ENCODE measurements at places on chromosomes 6 and 20. TPM values are rescaled to one million over a fixed set of nuclear protein-coding genes. Genes with fewer than 3 reads are reported as not detected.

DNA sequence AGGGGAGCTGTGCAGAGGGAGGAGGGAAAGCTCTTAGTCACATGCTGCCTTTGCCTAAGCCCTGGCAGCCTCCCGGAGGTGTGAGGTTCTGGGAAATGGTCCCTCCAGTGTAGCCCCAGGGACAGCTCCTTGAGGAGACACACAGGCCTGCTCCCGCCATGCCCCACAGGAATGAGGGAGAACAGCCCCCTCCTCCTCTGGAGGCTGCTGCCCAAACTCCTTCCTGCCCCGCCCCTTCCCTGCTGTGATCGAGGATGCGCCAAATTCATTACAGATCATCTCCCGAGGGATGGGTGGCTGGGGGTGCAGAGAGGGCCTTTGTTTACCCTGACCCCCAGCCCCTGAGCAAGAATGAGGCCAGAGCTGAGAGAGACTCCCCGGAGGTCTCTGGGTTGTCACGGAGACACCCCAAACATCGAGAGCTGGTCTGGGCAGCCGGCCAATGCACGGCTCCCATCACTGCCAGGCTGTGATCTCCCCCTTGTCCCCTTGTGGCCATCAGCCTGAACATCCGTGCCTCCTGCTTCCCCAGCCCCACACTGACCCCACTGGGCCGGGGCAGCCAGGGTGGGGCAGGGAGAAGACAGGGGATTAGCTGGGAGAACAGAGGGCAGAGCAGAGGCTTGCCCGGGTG, 8.4 kb downstream of the CYP21A2 start:
- peak; percentile 47 for DNase-seq
- no peaks in the 10 kb centered on the region for H3K36me3 ChIP-seq
- H3K27me3 ChIP-seq, result no peaks in the 10 kb centered on the region
- H3K4me1 ChIP-seq, result peaks cover 26% of the 10 kb centered on the region
- peak overlapping the region; percentile 88 for H3K27ac ChIP-seq

GRCh38 chr20:1326031-1326930, 2.7 kb downstream of the SDCBP2 start:
- peak overlapping the region; percentile 70 for H3K4me3 ChIP-seq
- no peaks in the 10 kb centered on the region for H3K27me3 ChIP-seq
- H3K36me3 ChIP-seq, result no peaks in the 10 kb centered on the region
- peaks cover 45% of the 10 kb centered on the region for H3K4me1 ChIP-seq
- no peak for DNase-seq

- no peaks in the 10 kb centered on the region for H3K4me1 ChIP-seq
- H3K27ac ChIP-seq, result no peak overlapping the region
- no peak overlapping the region for H3K4me3 ChIP-seq
- H3K27me3 ChIP-seq, result no peaks in the 10 kb centered on the region
- DNase-seq, result no peak
- H3K36me3 ChIP-seq, result no peaks in the 10 kb centered on the region
Measured at GRCh38 chr6:155883741-155884140, 428.1 kb upstream of the NOX3 start.

DNA sequence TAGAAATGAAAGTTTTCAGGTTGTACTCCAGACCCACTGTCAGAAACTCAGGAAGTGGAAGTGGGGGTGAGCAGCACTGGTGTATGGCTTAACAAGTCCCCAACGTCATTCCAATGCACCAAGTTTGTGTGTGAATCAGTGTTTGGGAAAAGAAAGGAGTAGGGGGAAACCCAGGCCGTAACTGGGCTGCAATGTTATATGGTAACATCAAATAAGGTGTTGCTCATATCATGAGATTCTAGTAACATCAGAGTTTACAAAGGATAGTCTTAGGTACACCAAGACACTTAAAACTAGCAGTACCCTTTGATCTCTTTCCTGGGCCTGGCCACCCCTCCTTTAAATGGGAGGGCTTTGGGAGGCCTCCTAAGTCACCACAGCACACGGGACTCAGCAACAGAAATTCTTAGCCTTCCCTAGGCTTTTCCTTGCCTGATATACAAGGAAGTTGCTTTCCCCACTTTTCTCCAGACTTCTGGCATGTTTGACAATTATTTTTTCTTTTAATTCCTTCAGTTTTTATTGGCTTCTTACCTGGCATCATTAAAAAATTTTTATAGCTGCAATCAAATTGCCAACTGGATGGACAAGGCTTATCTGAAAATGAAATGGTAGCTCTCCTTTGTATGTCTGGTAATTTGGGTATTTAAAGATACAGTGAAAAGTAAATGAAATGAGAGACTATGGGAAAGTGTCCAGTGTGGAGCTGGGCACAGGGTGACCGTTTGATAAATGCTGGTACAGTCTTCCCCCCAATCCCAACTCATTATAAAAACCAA, 15.1 kb downstream of the E2F3 start:
- DNase-seq, result no peak
- no peaks in the 10 kb centered on the region for H3K36me3 ChIP-seq
- H3K4me1 ChIP-seq, result no peaks in the 10 kb centered on the region
- no peak overlapping the region for H3K27ac ChIP-seq
- H3K4me3 ChIP-seq, result no peak overlapping the region

- no peaks in the 10 kb centered on the region for H3K36me3 ChIP-seq
- no peaks in the 10 kb centered on the region for H3K27me3 ChIP-seq
- peak overlapping the region; percentile 17 for H3K4me3 ChIP-seq
- no peak for DNase-seq
- H3K4me1 ChIP-seq, result peaks cover 63% of the 10 kb centered on the region
- H3K27ac ChIP-seq, result peak overlapping the region; percentile 98
Measured at GRCh38 chr6:32191696-32192607, 491 bp downstream of the GPSM3 start.

DNA sequence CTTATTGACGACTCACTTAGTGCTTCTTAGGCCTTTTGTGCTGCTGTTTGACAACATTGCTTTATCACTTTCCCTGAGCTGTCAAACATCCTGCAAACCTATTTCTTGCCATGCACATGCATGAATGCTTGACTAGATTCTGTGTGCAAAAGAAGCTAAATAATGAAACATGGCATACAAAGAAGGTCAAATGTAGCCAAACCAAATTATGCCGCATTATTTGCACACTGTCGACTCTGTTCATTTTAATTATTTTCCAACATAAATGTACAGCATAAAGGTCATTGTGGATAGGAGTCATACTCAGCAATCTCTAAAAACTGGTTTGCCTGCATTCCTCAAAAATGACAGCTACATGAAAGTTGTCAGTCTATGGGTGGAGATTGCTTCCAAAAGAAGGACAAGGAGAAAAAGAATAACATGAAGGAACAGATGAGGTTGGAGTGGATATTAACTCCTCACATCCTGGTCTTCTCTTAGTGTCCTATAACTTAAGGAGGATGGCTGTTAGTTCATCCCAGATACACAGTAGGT, 123.1 kb upstream of the STXBP5 start:
- H3K27me3 ChIP-seq, result no peaks in the 10 kb centered on the region
- no peak overlapping the region for H3K27ac ChIP-seq
- no peaks in the 10 kb centered on the region for H3K36me3 ChIP-seq
- H3K4me3 ChIP-seq, result no peak overlapping the region

GRCh38 chr6:31065556-31065955, 46.8 kb downstream of the C6orf15 start:
- H3K36me3 ChIP-seq, result no peaks in the 10 kb centered on the region
- no peak overlapping the region for H3K27ac ChIP-seq
- no peak for DNase-seq

GRCh38 chr6:167324111-167324510, 775 bp upstream of the TTLL2 start:
- H3K4me1 ChIP-seq, result no peaks in the 10 kb centered on the region
- no peak overlapping the region for H3K27ac ChIP-seq
- no peaks in the 10 kb centered on the region for H3K27me3 ChIP-seq
- no peaks in the 10 kb centered on the region for H3K36me3 ChIP-seq
- no peak overlapping the region for H3K4me3 ChIP-seq

GRCh38 chr6:141244366-141244765, 888.4 kb upstream of the GJE1 start:
- no peak overlapping the region for H3K4me3 ChIP-seq
- no peak for DNase-seq
- H3K36me3 ChIP-seq, result no peaks in the 10 kb centered on the region
- no peaks in the 10 kb centered on the region for H3K4me1 ChIP-seq
- H3K27me3 ChIP-seq, result no peaks in the 10 kb centered on the region

Gene KHDC1L
- not detected for total RNA-seq

DNA sequence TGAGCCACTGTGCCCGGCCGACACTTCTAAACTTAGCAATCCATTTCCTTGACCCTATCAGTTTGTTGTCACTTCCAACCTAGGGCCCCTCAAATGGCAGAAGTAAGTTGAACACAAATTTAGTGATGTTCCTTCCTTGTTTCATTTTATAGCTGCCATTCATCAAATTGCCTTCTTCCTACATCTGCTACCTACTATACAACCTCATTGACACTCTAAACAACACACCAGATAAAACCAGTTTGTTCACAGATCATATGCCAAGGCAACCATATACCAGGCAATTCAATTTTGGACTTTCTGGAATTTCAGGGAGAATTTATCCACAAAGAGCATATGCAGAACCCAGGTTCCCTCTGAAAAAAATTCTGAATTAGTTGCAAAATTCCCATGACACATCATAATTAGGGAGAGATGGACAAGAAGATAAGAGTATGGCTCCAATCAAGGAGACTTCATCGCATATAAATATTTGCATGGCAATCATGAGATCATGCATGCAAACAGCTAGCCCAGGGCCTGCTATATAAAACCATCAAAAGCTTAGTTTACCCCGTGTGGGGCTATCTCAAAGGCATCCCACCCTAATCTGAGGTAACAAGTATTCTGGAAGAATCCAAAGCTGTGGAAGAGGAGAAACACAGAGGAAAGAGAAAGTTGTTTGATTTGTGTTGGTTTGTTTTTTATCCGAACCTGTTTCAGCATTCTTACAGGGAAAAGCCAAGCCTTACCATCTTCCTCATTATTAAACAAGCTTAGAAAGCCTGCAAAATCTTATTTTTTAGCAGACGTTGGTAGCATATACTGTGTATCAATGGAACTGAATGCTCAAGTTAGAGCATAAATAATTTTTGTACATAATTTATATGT, 132.8 kb upstream of the TNFAIP3 start:
- H3K4me1 ChIP-seq, result peaks cover 38% of the 10 kb centered on the region
- H3K4me3 ChIP-seq, result no peak overlapping the region
- DNase-seq, result no peak

GRCh38 chr6:109441069-109441816, 719 bp downstream of the SMPD2 start:
- no peak for DNase-seq
- H3K36me3 ChIP-seq, result peaks cover 38% of the 10 kb centered on the region
- H3K4me3 ChIP-seq, result peak overlapping the region; percentile 84
- H3K27ac ChIP-seq, result peak overlapping the region; percentile 94
- no peaks in the 10 kb centered on the region for H3K27me3 ChIP-seq
- peaks cover 17% of the 10 kb centered on the region for H3K4me1 ChIP-seq

DNA sequence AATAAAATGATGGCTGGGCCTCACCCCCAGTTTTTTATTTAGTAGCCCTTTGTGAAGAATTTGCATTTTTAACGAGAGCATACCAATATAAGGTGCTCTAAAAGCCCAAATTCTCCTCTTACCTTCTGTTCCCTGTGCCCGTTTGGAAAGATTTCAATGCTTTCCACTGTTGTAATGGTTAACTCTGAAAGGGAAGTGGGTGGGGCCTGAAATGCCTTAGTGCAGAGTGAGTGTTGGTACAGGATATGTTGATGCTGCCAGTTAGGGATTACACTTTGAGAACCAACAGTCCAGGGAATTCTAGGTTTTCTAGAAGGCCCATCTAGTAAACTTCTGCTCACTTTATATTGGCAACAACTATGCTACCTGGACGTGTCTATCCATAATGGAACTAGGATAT, 562.7 kb upstream of the NRSN1 start:
- H3K27ac ChIP-seq, result no peak overlapping the region
- H3K27me3 ChIP-seq, result no peaks in the 10 kb centered on the region
- H3K4me3 ChIP-seq, result no peak overlapping the region

DNA sequence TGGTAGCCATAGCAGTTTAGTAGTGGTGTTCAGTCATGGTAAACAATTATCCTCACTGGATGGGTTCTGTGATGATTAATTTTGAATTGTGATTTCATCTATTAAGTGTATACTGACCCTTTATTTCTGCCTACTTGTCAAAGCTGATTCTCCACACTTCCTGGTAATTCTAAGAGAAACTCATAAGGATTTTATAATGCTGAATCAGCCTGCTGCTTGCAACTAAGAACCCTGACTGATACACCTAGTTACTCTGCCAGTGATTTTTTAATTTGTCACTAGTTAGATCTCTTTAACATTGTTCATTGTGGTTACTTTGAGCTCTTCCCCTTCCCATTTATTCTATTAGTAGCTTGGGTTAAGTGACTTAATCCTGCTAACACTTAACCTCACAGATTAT, 8.6 kb downstream of the CDC40 start:
- no peak for DNase-seq
- no peak overlapping the region for H3K4me3 ChIP-seq
- peaks cover 5% of the 10 kb centered on the region for H3K36me3 ChIP-seq

Gene APMAP
- total RNA-seq, result 83.1 TPM

Gene FOXA2
- not detected for total RNA-seq

Gene EZR
- total RNA-seq, result 131 TPM
